Stimulated activated CD4-positive, alpha-beta T cell treated with anti-CD3 and anti-CD28 coated beads, TNF-alpha, amount 100 ng/mL, for 4 hours (primary cell): ENCODE measurements at places on chromosomes 16 and 17.

DNA sequence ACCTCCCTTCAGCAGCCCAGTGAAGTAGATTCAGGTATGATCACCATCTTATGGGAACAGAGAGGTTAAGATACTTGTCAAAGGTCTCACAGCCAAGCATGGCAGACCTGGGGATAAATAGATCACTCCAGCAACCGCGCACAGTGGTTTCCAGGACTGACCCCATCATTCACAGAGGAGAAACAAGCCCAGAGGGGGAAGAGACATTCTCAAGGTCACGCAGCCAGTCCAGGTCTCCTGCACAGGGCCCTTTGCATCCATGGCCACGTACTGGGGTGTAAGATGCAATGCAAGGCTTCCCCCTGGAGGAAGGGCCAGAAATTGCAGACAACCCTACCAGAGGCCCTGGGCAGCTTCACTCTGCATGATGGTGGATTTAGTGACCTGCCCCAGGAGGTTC, 19.9 kb downstream of the TLE7 start:
- DNase-seq, result no peak

DNA sequence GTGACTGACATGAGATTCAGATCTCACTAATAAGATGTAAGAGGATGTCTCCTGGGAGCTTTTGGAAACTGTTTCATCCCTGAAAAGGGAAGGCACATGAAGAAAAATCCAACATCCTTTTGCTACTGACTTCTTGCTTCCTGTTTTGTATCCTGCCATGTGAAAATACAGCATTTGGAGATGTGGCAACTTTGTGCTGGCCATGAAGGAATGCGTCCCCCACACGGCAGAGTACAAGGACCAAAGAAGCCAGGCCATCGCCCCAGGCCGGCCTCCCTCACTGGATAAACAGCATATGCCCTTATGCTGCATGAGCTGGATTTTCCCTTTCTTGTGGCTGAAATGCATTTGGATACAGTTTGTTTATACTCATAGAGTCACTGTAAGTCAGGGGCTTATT, 5.5 kb upstream of the HASPIN start:
- no peak for DNase-seq

DNA sequence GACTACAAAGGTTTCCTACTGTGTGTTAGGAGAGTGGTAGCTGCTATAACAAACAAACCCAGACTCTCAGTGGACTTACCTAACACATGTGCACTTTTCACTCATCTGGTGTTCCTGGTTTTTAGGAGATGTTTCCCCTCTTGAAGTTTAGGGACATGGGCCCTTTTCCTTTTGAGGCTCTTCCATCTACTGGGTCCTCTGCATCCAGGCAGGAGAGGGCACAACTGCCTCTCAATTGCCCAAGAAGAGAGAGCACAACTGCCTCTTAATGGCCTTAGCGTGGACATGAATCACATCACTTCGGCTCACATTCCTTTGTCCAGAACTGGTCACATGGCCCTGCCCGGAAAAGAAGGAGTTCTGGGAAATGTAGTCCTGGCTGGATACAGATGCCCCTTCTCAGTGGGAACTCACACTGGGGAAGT, 9.8 kb upstream of the TNRC6C start:
- DNase-seq, result no peak

GRCh38 chr16:88706965-88707826, 893 bp downstream of the CTU2 start:
- no peak for DNase-seq

DNA sequence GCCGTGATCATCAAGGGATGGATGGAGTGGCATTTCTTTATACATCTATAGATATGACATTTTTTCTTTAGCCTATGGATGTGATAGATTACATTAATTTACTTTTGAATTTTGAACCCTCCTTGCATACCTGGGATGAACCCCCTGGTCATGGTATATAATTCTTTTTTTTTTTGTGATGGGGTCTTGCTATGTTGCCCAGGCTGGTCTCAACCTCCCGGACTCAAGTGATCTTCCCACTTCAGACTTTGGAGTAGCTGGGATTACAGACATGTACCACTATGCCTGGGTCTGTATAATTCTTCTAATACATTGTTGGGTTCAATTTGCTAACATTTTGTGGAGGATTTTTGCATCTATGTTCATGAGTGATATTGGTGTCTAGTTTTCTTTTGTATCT, 1.7 kb upstream of the TNS4 start:
- no peak for DNase-seq

DNA sequence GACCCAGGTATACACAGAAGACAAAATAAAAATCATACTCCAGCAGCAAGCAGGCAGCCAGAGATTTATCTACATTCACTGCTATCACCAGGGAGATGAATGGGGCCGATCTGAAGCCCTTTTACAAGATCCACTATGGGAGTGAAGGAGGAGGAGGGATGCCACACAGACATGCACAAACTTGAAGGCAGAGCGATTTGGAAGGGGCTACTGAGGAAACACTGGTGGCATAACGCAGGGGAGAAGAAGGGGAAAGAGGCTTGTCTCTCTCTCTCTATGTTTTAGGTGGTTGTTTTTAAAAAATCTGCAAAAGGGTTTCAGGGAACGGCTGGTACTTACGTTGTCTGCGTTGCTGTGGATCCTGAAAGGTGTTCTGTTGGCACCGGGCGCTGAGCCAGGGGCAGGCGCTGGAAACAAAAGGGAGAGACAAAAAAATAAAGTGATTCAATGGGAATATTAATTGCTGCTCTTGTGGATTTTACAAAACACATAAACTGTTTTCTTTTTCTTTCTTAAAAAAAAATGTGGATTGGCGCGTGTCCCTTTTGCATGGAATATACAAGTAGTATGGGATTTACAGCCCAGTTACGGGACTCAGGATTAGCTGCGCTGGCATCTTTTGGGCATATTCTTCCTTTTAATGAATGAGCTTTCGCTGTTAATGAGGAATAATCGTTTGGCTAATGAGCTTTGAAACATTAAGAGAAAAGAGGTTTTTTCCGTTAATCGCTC, 255.3 kb upstream of the PMFBP1 start:
- no peak for DNase-seq

- DNase-seq, result no peak
These were observed 6.7 kb upstream of the KRT31 start for GRCh38 chr17:41404024-41404671.

GRCh38 chr17:50931144-50931908, 65.2 kb upstream of the TOB1 start:
- DNase-seq, result no peak

GRCh38 chr16:27025581-27025980, 41.1 kb upstream of the C16orf82 start:
- no peak for DNase-seq

DNA sequence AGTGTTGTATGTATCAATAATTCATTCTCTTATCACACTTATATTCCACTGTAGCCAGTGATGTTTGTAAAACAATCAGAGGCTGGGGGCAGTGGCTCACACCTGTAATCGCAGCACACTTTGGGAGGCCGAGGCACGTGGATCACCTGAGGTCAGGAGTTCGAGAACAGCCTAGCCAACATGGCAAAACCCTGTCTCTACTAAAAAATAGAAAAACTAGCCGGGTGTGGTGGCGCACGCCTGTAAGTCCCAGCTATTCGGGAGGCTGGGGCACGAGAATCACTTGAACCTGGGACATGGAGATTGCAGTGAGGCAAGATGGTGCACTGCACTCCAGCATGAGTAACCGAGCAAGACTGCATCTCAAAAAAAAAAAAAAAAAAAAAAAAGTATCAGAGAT, 217.0 kb downstream of the CPPED1 start:
- DNase-seq, result no peak

- no peak for DNase-seq
These were observed 128.0 kb upstream of the C17orf78 start for GRCh38 chr17:37247825-37248224.

- DNase-seq, result no peak
These were observed 26.5 kb upstream of the ADGRG1 start for GRCh38 chr16:57601801-57602478.

DNA sequence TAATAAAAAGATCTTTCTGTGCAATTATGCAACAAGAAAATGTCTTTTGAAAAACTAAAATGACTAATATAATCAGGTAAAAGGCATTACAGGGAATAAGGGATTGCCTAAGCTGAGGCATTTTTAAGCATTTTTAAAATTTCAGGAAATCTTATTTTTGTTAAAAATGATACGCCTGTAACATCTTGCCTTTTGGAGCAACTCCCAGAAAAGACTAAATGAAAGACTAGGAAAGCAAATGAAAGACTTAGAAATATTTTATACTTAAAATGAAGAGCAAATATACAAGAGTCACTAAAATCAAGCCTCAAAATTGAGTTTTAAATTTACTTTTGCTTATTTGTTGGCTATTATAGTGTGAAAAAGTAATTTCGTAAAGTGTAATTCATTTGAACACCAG, 55.8 kb downstream of the DUSP14 start:
- DNase-seq, result no peak

GRCh38 chr17:67544364-67544955, 167.4 kb downstream of the PITPNC1 start:
- DNase-seq, result no peak

DNA sequence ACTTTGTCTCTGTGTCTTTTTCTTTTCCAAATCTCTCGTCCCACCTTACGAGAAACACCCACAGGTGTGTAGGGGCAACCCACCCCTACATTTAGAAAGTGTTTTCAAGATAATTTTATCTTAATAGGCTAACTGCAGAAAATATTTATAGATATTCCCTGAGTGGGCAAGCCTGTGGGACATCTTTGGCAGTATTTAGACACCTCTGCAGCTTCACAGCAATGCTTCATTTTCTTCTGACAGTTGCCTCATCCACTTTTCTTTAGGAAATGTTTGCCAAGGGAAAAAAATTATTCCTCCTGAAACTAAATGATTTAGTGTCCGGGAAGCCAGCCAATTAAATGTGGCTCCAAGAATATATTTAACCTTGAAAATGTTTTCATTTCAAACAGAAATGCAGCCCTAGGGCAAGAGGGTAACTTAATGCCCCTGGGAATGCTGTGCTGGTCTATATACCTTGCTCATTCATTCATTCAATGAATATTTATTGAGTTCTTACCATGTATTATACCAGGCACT, 290.4 kb downstream of the ABCC12 start:
- DNase-seq, result no peak
